ENCODE measurements at places on chromosomes 11 and 22. TPM values are rescaled to one million over a fixed set of nuclear protein-coding genes. Genes with fewer than 3 reads are reported as not detected.

The ATM gene
- total RNA-seq, result 68.8 TPM

DNA sequence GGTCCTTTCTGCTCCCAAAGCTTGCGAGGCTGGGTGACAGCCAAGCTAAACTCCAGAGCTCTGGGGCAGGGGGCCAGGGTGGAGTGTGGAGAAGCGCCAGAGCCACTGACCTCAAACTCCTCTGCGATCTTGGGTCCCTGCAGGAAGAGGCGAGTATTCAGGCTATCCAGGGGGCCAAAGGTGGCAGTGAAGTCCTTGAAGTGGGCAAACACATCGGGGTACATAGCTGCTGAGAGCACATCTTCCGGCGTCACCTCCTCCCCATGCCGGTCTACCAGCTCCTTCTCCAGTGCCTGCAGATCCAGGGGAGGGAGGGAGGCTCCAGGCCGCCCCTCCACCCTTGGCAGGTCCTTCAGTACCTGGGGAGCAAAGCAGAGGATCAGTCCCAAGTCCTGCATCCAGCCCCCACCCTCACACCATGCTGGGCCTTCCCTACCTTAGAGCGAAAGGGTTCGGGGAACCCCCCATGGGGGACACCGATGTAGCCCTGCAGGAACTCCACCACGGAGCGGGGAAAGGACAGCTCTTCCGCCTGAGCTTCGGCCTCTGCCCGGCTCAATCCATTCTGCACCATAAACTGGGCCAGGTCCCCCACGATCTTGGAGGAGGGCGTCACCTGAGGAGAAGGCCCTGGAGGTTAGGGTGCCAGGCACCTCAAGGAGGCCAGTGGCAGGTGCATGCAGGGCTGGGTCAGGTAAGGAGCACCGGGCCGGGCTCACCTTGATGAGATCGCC, 6.4 kb downstream of the RCE1 start:
- DNase-seq, result no peak

The LRRC55 gene
- total RNA-seq, result 3.0 TPM

DNA sequence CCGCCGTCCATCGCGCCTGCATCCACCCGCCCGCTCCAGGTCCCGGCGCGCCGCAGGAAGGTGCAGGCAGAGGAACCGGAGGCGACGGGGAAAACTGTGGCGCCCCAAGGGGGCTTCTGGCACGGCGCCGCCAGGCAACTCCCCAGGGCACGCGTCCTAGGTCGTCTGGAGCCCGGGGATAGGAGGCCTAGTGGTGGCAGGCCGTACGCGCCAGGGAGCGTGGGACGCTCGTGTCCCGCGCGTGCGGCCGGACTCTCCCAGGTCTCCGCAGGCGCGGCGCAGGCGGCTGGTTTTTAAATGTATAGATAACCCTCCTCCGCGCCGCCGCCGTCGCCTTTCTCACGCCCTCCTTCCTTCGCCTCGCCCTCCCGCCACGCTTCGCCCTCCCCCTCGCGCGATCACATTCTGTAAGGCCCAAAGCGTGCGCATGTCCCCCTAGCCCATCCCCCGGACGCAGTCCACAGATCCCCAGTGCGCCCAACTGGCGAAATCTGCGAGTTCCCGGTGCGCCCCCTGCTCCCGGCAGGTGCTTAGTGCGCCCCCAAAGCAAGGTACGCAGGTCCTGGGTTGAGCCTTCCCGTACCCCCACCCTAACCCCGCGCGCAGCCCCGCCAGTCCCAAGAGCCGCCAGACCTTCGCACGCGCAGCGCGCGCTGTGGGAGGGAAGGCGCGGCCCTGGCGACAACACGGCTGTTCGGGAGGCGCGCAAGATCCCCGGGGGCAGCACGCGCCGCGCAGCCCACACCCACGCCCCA, at the start of gene ASCL2:
ASCL2 (minus strand) TSS at position 267 of the 755 bp plus-strand sequence; CDS start at position 11, 256 bp downstream.
- DNase-seq, result no peak

The PHLDA2 gene
- total RNA-seq, result 33.7 TPM

The DDB1 gene
- 307 TPM for total RNA-seq

GRCh38 chr22:41597635-41597953, 8.0 kb upstream of the PMM1 start:
- DNase-seq, result no peak

- DNase-seq, result no peak
These were observed 7.1 kb upstream of the NHERF4 start for GRCh38 chr11:119178166-119178680.

The BAIAP2L2 gene
- 1.6 TPM for total RNA-seq

- no peak for DNase-seq
These were observed 1917.0 kb downstream of the LRRC4C start for GRCh38 chr11:39542460-39542859.

The LRRC74B gene
- not detected for total RNA-seq

- DNase-seq, result peak; percentile 42
These were observed 990.7 kb downstream of the NTM start for GRCh38 chr11:132361011-132361550.

DNA sequence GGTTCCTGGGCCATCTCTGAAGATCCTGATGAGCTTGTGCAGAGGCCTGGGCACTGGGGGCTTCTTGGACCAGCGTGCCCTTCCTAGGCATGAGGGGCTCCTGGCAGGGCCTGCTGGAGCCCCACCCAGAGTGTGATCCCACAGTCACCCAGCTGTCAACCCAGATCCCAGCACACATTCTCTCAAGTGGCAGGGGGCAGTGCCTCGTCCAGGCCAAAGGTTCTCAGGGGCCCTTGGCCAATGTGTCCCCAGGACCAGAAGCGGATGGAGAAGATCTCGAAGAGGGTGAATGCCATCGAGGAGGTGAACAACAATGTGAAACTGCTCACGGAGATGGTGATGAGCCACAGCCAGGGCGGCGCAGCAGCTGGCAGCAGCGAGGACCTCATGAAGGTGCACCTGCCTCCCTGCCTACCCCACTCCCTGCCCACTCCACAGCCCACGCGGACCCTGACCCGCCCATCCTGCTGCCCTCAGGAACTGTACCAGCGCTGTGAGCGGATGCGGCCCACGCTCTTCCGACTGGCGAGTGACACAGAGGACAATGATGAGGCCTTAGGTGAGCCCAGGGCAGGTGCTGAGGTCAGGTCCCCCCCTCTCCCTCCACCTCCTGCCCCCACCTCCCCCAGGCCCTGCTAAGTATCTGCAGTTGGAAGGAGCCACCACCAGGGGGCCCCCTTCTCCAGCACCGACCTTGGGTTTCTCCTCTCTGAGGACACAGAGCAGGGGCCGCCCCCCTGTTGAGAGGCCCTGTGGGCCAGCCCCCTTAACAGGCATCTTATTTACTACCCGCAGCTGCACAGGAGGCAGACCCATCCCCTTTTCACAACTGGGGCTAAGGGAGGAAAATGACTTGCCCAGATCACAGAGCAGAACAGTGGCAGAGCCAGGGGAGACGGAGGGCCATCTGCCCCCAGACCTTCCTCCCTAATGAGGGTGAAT, 14.7 kb downstream of the GGA1 start:
- peak; percentile 65 for DNase-seq
